Naive thymus-derived CD4-positive, alpha-beta T cell (primary cell): ENCODE measurements at places on chromosomes 6 and 20.

DNA sequence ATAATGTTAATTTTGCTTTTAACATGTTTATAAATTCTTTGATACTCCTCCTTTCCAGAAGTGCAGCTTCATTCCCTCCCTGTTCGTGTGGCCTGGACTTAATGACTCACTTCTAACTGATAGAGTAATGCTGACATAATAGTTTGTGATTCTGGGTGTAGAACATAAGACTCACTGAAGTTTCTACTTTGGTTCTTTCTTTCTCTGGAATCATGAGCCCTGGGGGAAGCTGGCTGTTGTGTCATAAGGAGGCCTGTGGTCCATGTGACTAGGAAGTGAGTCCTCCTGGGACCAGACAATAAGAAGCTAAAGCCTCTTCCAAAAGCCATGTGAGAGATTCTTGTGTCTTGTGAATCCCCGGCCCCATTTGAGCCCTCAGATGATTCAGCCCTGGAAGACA lies 30.5 kb upstream of the HLA-G start:
- DNase-seq: no peak

DNA sequence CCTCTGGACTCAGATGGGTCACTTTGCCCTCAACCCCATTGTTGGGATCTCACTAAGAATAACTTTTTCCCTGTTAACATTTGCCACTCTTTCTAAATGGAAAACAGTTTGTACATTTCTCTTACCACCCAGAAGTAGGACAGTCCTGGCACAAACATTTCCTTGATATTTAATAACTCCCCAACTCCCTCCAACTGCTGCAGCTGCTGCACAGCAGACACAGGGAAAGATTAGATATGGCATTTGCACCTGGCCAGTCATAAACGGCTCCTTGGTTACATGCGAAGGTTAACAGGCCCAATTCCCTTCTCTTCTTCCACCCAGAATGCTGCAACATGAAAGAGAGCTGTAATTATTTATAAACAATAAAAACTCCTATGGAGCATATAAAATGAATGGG lies 55.9 kb upstream of the SOX4 start:
- no peak for DNase-seq

GRCh38 chr6:167576828-167577503 lies 249.7 kb upstream of the AFDN start:
- no peak for DNase-seq

DNA sequence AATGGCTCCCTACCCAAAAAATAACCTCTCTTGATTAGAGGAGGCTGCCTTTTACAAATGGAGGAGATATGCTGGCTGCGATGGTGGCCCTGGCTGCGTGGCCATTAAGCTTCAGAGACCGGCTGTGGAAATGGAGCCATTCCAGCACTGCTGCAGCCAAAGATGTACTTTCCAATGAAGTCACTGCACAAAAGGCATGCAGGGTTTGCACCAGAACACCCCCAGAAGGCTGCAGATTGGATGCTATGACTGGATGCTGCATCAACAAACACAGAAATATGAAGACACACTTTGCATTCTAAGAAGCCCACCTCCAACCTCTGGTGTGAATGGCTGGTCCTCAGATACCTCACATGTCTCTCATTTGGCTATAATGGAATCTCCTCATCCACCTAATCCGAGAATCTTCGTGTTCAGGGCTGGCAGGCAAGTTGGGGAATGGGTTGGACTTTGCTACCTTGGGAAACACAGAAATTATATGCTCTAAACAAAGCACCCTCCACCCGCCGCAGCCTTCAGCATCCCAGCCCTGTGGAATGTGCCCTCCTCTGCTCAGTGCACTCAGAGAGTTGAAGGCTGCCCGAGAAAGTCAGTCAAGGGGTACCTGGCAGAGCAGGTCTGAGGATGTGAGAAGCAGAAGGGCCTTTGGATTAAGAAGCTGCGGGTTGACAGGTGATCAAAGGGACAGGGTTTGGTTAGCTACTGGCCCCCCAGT lies 35.3 kb downstream of the APCDD1L start:
- no peak for DNase-seq

- no peak for DNase-seq
These were observed 14.6 kb upstream of the TOX2 start for GRCh38 chr20:43900121-43900466.

- no peak for DNase-seq
These were observed 232.2 kb downstream of the SYNDIG1 start for GRCh38 chr20:24701668-24702067.

DNA sequence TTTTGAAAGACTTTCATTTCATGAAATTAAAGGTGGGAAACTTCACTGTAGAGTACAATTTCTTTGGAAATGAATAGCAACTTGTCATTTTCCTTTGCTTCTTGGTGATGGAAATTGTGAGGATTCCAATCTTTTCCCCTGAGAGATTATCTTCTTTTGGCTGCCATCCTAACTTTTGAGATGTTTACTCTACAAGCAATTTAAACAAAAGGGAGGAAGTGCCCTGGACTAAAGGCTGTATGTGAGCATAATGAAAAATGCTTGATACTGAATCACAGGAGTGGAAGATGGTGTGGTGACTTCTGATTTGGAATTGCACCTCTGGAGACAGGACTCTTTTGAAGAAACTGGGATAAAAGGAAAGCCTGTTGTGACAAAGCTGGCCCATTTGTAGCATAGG lies 43.1 kb upstream of the JAG1 start:
- no peak for DNase-seq

- DNase-seq: no peak
These were observed 17.2 kb downstream of the KLHL31 start for GRCh38 chr6:53648184-53648943.

GRCh38 chr6:39915866-39916265 lies 18.4 kb downstream of the MOCS1 start:
- no peak for DNase-seq

GRCh38 chr6:124040655-124041054 lies 237.0 kb downstream of the NKAIN2 start:
- no peak for DNase-seq

- DNase-seq: no peak
These were observed 82.9 kb upstream of the FOXP4 start for GRCh38 chr6:41463062-41463930.

- no peak for DNase-seq
These were observed 9.9 kb downstream of the SERAC1 start for GRCh38 chr6:158158123-158158522.

DNA sequence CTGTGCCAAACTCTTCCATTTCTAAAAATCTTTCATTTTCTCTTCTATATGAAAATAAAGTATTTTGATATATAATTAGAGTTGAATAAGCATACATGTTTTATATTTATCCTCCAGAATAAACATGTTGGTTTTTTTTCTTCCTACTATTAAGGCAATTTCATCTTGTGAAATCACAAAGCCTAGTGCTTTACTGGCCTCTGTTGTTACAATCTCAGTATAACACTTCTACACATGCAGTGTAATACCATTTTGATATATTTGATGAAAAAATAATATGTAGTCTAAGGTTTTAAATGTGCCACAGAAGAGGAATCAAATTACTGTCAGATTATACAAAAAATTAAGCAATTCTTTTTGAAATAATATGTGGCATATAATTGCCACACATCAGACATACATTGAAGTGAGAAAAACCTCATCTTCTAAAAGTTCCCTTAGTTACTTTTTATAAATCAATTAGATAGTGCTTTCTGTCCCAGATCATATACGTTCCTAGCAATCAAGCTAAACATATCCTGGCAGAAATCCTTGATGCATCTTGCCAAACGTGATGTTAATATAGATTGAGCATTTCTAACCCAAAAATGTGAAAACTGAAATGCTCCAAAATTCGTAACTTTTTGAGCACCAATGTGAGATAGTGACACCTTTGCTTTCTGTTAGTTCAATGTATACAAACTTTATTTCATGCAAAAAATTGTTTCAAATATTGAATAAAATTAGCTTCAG lies 225.1 kb upstream of the MANEA start:
- DNase-seq: no peak

DNA sequence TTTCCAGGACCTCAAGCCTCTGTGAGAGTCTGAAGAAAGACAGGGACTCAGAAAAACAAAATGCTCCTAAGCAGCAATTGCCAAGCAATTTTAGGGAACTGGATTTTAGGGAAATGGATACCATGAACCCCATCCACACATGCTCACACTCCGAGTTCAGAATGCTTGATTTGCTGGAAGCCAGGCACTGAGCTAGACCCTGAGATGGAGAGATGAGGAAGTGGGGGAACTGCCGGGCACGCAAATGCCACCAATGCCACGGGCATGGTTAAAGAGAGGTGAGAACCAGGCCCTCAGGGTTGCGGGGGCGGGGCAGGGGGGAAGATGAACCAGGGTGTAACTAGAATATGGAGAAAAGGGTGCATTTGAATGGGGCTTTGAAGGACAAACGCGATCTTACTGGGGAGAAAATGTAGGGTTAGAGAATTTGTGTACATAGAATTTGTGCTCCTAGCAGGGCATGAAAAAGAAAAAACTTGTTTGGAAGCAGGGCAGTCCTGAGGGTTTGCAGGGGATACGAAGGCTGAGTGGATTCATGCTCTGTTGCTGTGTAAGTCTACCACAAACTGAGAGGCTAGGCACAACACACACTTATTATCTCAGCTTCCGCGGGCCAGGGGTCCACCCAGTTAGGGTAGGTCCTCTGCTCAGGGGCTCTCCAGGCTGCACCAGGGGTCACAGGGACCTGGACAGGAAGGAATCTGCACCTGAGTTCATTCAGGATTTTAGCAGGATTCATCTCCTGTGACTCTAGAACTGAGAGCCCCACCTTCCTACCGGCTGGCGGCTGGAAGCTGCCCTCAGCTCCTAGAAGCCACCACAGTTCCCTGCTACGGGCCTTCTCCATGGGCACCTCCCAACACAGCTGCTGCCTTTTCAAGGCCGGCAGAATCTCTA lies 108.0 kb downstream of the SNX5 start:
- no peak for DNase-seq

- DNase-seq: no peak
These were observed 91.2 kb downstream of the ISM1 start for GRCh38 chr20:13312300-13312699.

- DNase-seq: no peak
These were observed 49.4 kb upstream of the NFATC2 start for GRCh38 chr20:51591871-51592270.

- DNase-seq: no peak
These were observed 193.7 kb downstream of the GJA10 start for GRCh38 chr6:90088009-90088408.

GRCh38 chr6:160238761-160239751 lies 19.6 kb downstream of the SLC22A2 start:
- no peak for DNase-seq

DNA sequence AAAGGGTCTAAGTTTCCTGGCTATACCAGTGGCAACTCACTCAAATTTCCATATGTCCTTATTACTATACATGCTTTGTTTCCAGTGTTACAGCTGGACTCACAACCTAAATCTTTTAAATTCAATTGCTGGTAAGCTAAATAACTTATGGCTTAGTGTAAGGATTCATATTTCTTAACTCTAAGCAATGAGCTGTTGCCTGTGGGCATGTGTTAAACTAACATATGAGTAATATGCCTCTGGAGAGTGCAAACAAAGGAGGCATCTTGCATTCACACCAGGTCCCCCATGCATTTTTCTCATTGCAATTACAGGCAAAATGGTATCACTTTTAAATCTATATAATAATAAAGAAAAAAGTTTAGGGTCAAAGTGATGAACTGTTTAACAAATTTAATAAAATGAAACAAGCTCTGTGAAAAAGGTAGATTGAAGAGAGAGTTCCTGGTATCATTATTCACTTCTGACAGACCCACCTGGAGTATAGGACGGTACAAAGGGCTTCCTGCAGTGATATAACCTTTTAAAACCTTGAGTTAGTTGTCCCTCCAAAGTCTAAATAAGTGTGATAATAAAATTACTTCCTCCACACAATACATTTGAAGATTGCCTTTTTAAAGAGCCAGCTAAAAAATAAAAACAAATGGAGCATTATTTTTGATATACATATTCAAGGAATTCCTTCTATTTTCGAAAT lies 57.6 kb upstream of the HMGCLL1 start:
- DNase-seq: no peak
